ENCODE measurements at places on chromosomes 2 and 18.

DNA sequence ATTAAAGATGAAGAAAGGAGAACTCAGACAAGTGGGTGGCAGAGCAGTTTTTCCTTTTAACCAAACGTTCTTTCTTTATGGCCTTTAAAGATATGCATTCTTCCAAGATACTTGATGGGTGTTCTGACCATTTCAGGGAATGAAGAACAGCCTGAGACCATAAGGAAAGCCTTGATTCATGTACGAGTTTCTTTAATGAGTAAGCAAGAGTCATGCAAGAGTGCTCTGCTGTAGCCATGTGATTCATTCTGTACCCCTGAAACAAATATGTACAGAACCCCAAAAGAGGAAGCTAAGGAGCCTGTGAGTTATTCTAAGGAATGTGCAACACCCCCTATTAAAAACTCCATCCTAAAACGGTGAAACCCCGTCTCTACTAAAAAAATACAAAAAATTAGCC, 372.8 kb downstream of the MTX2 start:
- no peak for DNase-seq

DNA sequence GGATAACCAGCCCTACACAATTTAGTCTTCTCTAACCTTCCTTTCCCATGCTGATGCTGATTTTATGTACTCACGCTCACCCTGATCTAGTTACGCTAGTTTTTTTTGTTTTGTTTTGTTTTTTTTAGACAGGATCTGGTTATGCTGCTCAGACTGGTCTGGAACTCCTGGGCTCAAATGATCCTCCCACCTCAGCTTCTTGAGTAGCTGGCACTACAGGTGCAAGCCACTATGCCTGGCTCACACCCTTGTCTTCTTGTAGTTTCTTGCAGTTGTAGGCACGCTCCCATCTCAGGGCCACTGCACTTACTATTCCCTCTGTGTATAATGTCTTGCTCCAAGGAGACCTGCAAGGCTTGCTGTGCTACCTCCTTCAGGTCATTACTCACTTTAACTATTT, 6.2 kb downstream of the PELI1 start:
- no peak for DNase-seq

DNA sequence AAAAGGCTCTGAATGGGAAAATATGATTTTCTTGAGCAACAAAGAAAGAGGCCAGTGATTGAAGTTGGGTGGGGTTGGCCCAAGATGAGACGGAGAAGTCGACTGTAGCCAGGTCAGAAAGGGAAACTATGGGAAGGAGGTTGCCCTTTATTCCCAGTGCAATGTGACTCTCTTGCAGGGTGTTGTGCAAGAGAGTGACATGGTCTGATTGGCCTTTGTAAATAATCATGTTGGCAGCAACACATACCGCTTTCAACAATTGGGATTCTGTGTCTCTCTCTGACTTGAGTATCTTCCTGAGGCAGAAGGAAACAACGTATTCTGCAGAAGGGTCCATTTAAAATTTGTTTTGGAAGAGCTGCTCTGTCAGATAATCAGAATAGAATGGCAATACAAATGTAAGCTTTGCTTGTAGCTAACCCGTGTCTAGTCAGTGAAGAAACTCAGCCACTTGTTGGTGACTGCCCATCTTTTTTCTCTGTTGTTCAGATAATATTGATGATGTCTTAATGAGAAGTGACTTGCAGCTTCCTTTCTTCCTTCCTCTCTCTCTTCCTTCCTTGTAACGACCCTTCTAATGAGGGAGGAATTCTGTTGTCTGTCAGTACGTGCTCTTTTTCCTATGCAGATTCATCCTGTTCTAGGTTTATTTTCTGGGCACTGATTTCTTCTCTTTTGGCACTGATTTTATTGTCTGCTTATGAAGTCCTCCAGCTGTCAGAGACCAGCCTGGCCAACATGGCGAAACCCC, 311.0 kb upstream of the FAM98A start:
- no peak for DNase-seq

DNA sequence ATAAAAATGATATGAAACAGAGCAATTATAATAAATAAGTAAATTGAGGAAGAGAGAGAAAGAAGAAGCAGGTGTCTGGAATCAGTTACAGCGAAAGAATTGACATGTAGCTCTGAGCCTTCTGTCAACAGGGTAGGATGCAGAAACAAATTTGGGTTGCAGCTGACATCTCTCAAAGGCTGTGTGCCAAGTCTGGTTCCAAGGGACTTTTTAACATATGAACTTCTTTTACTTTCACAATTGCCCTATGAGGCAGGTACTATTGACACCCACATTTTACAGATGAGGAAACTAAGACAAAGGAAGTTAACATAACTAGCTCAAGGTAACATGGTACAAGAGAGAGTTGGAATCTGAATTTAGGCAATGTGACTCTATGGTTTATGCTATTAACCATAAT, 260.0 kb downstream of the ASXL3 start:
- no peak for DNase-seq

- no peak for DNase-seq
These were observed 76.7 kb downstream of the RND3 start for GRCh38 chr2:150410809-150411208.

DNA sequence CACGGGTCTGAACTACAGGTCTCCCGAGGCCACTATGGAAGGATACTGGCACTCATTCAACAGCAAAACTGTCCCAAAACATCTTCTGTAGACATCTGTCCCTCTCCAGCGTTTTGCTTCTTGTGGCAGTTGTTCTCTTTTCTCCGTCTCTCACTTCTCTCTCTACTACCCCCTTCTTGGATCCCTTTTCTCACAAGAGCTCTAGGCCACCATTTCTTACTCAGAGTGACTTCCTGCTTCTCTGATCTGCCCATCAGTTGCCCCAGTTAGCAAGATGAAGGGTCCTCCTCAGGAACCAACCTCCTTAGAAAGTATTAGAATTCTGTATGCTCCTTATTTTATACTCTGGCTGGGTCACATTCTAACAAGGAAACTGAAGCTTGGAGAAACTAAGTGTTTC, 32.6 kb downstream of the BCL2 start:
- no peak for DNase-seq

GRCh38 chr2:143158551-143159485, 29.6 kb downstream of the ARHGAP15 start:
- no peak for DNase-seq

DNA sequence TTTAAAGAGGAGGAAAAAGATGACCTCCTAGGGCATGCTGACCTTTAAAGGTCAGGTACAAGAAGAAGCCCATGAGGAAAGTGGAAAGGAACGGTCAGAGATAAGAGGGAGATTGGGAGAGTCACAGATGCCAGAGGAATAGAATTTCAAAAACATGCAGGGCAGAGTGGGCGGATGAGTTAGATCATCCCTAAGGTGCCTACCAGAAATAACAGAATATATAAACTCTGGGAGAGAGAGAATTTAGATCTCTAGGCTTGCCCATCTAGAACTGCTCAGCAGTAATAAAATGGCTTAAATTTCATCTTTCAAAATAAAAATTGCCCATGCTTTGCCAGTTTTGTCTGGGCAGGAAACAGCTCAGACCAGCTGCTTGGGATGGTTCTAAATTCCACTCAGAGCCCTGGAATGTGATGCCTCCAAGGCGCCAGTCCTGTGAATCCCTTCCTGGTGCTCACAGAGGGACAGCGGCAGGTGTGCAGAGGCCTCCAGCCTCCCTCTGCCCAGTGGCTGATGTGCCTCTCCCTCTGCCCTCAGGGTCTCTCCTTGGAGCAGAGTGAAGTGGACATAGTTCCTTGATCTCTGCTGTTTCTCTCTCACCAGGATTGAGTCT, 130.9 kb downstream of the ANTXR1 start:
- no peak for DNase-seq

DNA sequence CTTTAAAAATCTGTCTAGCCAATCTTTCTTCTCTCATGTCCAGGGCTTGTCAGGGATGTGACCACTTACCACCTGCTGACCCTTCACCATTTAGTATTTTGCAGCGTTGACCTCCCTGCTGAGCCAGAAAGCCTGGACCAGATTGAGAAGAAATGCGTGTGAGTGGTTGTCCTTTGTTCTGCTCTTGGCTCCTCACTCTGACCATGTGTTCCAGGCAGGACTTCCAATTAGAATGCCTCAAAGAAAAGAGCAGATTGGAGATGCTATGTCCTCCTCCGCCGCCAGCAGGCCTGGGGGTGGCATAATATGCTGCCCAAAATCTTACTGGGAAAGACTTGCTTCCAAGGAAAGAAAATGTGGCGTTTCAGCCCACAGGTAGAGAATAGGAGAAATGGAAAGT, 894.1 kb downstream of the SLC4A3 start:
- no peak for DNase-seq

DNA sequence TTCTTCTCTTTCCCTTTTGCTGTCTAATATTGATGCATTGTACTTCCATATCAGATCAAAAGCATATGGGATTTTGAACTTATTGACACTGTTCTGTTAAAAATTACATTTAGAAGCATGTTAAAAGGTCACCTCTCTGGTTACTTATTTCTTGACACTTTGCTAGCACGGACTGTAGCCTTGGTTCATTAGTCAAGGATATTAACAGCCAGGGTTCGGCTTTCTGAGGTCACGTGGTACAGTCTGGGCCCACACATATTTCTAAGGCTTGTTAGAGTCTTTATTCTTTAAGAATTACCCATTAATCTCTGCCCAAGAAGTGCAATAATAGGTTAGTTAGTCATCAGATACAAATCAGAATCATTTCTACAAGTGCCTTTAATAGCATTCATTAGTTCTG, 1035.8 kb upstream of the FANCL start:
- DNase-seq: no peak

GRCh38 chr2:201955702-201956141, 77.9 kb upstream of the FZD7 start:
- no peak for DNase-seq

DNA sequence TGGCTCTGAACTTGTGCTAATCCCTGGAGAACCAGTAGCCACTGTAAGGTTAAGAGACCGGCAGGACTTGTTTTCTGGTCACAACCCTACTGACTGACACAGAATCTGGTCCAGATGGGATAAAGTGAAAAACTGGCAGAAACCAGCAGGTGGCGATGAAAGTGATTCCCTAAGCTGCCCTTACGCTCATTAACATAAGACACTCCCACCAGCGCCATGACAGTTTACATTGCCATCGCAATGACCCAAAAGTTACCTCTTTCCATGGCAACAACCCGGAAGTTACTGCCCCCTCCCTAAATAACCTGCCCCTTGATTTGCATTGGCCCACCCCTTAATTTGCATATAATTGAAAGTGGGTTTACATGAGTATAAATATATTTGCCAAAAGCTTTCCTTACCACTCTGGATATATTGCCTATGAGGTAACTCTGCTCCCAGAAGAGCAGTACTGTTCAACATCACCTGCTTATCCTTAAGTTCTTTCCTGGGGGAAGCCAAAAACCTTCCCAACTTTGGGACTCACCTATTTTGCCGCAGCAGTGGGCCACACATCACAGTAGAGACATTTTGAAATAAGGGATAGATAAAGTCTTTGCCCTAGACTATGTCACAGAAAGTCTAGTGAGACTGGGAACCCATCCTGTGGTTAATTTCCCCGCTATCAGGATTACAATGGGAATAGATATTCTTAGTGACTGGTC, 35.8 kb upstream of the AFF3 start:
- DNase-seq: no peak

GRCh38 chr18:27808683-27809082, 368.2 kb downstream of the CDH2 start:
- DNase-seq: no peak

DNA sequence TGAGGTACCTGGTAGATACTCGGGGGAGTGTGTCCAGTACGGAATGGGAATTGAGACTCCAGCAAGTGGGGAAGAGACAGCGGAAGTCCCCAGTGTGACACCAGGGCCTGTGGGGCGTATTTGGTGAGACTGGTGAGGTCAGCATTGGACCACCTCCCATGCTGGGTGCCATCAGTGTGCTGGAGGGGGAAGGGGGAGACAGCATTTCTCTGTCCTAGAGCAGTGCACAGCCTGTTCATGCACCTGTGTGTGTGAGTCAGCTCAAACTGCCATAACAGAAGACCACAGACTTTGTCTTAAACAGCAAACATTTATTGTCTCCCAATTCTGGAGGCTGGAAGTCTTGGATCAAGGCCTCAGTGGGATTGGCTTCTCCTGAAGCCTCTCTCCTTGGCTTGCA, 301.8 kb downstream of the GBX2 start:
- DNase-seq: no peak

DNA sequence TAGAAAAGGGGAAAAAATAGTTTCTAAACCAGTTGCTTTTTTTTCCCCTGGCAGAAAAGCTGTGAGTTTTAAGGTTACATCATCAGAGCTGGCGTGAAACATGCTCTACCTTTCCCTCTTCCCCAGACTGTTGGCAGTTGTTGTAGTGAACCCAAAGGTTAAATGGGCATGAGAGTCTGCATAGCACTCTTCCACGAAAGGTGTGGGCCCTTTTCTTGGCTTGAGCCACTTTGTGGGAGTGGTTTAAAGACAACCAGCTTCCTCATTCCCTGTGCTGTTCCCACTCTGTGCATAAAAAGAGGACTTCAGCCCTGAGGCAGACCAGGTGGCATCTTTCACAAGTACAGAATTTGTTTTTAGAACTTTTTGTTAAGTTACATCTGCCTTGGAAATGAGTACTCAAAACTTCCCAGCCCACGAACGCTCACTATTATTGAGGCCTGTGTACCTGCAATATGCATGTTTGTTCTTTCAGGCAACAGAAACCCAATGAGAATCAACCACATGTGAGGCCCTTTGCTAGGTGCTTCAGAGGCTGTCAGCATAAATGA, 243.8 kb downstream of the BABAM2 start:
- no peak for DNase-seq

GRCh38 chr2:199775267-199775666, 75.7 kb downstream of the FTCDNL1 start:
- no peak for DNase-seq

DNA sequence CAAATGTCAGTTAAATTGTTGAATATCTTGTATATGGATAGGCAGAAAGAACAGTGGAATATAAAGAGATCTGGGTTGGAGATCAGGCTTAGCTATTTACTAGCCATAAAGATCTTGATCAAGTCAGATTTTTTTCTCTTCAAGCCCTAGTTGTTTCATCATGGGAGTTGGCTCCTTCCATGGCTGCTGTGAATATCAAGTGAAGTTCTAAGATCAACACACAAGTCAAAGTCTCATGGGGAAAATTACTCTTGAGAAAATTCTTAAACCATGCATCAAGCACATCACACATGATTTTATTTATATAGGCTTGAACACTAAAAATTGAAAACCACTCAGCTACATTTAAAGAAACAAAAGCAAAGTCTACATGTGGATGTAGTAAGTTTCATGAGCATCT, 79.8 kb downstream of the C1D start:
- no peak for DNase-seq

GRCh38 chr2:161243312-161243711, 64.9 kb upstream of the PSMD14 start:
- DNase-seq: no peak

DNA sequence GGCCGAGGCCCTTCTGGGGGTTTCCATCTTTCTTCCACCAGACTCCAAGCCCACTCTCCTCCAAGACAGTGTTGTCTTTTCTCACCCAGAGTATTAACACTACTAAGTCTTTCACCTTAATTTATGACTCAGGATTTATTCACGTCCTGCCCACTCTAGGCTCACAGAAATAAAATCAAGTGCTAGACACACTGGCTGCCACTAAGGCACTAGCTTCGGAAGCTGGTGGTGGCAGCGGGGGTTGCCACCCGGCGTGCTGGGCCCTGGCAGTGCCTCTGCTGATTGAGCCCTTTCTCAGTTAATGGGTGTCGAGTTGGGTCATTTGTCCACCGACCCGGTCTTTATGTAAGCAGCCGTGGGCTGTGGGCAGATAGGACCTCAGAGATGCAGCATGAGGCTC, 93.6 kb upstream of the FZD5 start:
- no peak for DNase-seq

GRCh38 chr2:170361090-170361936, 183.4 kb downstream of the MYO3B start:
- DNase-seq: no peak

Data from NCI-H1092 treated with DMSO at 0.1 percent for 48 hours (cell line).